Naive thymus-derived CD8-positive, alpha-beta T cell (primary cell): ENCODE measurements at places on chromosomes 2 and 18.

DNA sequence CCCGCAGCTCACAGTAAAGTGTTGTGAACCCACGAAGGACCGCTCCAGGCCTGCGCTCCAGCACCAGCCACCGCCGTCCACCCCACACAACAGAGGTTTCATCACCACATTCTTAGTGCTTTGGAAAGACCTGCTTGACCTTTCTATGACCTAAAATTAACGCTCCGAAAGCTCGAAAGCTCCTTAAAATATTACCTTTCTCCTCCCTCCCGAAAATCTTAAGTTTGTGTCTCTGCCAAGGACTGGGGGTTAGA, 149.2 kb downstream of the TWIST2 start:
- DNase-seq: no peak

DNA sequence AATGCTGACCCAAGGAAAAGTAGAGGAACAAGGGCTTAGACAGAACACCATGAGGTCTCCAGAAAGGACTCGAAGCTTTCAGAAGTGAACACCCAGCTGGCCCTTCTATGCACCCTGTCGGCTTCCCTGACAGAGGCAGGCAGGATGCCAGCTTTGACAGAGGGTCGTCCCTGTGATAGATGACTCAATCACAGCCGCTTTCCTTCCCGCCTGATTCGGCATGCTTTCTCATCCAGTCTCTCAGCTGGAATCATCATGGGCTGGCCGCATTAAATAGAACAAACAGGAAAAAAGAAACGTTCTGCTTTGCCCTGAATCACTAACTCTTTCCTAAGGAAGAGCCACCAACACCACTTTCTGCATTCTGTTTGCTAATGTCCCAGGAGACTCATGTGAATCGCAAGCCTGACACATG, 140.3 kb upstream of the RAB12 start:
- no peak for DNase-seq

- DNase-seq: no peak
Observed at GRCh38 chr2:136381245-136381644, 263.3 kb upstream of the CXCR4 start.

DNA sequence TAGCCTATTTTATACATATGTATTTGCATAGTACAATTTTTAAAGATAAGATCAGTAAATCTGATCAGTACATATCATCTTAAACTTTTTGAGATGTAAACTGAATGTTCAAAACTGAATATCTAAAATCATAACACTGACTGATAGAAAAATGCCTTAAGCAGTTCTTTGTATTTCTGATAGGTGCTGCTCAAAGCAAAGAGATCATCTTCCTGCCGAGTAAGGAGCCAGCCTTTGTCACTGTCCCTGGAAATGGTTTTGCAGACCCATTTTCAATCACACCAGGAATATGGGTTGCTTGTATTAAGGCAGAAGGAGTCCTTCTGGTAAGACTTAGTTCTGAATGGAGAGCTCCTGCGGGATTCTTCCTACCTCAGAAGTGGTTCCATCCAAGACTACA, 135.0 kb downstream of the LAMA3 start:
- DNase-seq: no peak

GRCh38 chr2:37686792-37687526, 15.5 kb upstream of the CDC42EP3 start:
- DNase-seq: no peak

DNA sequence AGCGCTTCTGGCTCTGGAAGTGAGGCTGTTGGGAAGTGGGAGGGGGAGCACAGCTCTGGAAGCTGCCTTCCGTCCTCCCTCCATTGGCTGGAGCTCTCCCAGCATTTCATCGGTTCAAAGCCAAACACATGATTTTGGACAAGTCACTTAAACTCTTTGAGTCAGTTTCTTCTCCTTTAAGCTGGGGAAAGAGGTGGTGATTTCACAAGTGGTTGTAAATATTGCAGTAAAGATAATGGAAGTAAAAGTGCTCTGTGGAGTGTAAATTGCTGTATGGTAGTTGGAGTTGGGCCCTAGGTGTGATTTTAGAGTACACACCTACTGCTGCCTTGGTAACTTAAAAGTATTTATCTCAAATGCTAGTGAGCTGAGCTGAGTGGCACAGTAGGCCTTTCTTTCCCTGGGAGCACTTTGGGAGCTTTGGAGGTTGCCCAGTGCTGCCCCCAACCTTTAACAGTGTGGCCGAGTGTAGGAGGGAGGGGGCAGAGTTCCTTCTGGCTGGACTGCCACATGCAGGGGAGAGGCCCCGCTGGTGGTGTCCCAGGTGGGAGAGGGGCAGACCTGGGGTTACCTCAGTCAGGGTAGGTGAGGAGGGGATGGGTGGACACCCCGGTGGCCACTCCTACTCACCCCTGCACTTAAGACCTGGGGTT, 54.7 kb downstream of the ASAP2 start:
- no peak for DNase-seq

- DNase-seq: no peak
Observed at GRCh38 chr2:99770876-99771275, 281.1 kb upstream of the REV1 start.
